Gastroesophageal sphincter (tissue), 4 donors: ENCODE measurements at places on chromosomes 13 and 19. TPM values are rescaled to one million over a fixed set of nuclear protein-coding genes. Genes with fewer than 3 reads are reported as not detected.

The STARD13 gene
- total RNA-seq, result 47.9 TPM

The CRB3 gene
- total RNA-seq, result 6.2 TPM

The SPTBN4 gene
- 4.7 TPM for total RNA-seq

The SMARCA4 gene
- total RNA-seq, result 63.0 TPM

The HIPK4 gene
- 0.19 TPM for total RNA-seq

The FFAR1 gene
- not detected for total RNA-seq

DNA sequence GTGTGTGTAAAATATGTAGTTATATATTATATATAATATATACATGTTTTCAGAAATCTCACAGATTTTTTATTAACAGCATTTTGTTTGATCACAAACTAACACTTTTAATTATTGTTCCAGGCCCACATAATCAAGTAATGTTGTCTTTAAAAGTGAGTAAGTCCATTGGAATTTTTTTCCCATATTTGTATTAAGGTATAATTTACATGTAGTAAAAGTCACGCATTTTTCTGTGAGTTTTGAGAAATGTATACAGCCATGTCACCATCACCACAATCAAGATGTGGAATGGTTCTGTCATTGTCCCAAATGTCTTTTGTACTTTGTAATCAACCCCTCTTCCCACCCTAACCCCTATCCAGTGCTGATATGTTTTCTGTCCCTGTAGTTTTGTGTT is 120.0 kb upstream of the RFC3 start:
- ATAC-seq, result no peak

DNA sequence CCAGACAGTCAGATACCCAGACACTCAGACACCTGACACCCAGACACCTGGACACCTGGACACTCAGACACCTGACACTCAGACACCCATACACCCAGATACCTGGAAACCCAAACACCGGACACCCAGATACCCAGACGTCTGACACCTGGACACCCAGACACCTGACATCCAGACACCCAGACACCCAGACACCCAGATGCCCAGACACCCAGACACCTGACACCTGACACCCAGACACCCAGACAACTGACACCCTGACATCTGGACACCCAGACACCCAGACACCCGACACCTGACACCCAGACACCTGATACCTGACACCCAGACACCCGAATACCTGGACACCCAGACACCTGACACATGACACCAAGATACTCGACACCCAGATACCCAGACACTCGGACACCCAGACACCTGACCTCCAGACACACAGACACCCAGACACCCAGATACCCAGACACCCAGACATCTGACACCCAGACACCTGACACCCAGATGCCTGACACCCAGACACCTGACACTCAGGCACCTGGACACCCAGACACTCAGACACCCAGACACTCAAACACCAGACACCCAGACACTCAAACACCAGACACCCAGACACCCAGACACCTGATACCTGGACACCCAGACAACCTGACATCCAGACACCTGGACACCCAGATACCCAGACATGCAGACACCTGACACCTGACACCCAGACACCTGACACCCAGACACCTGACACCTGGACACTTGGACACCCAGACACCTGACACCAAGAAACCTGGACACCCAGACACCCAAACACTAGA is 19.1 kb downstream of the C19orf12 start:
- no peak for ATAC-seq

GRCh38 chr13:42807866-42808265 is 26.5 kb downstream of the FAM216B start:
- no peak for ATAC-seq

- no peak for ATAC-seq
Observed at GRCh38 chr13:74316547-74316946, 182.3 kb upstream of the KLF12 start.

DNA sequence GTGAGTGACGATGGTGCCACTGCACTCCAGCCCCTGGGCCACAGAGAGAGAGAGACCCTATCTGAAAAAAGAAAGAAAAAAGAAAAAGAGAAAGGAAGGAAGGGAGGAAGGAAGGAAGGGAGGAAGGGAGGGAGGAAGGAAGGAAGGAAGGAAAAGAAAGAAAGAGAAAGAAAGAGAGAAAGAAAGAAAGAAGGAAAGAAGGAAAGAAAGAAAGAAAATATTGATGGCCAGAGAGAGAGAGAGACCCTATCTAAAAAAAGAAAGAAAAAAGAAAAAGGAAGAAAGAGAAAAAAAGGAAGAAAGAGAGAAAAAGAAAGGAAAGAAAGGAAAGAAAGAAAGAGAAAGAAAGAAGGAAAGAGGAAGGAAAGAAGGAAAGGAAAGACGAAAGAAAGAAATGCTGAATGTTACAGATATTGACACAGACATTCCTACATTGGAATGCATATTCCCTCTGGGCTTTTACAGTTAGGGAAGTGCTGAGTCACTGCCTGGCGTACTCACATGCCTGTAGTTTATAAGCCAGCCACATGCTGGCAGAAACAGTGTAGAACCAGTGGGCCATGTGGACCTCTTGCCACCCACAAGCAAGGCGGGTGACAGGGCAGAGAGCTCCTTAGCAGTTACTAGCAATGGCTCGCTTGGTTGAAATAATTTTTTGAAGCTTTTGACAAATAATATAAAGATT is 34.6 kb upstream of the SLC46A3 start:
- ATAC-seq, result peak; percentile 78

DNA sequence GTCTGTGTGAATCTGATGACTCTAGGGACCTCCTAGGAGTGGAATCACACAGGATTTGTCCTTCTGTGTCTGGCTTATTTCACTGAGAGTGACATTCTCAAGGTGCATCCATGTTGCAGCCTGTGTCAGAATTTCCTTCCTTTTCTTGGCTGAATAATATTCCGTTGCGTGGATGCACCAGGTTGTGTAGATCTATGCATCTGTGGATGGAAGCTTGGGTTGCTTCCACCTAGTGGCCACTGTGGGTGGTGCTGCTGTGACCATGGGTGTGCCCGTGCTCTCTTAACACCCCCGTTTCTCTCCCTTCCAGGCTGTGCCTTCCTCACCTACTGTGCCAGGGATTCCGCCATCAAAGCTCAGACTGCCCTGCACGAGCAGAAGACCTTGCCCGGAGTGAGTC is 26.2 kb downstream of the CELF5 start:
- ATAC-seq, result no peak

GRCh38 chr19:42683917-42684513 is 56.3 kb downstream of the PSG3 start:
- no peak for ATAC-seq

- no peak for ATAC-seq
Observed at GRCh38 chr13:113948034-113948742, 25.7 kb downstream of the C13orf46 start.

DNA sequence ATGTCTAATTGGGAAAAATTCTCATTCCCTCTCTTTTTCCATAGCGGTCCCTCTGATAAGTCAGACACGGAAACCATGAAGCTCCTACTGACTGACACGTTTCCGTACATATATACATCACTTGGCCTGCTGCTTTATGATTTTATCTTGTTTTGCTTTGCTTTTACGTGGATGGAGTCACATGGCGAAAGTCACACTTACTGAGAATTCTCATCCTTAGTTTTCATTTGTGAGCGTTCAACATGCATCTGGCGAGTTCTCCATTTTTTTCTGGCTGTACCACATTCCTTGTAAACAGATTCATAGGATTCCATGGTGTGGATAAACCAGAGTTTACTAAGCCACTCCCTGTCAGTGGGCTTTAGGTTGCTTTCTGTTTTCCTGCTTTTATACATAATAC is 21.2 kb downstream of the PGPEP1 start:
- no peak for ATAC-seq

- ATAC-seq, result no peak
Observed at GRCh38 chr13:43895940-43896339, 16.2 kb downstream of the LACC1 start.

DNA sequence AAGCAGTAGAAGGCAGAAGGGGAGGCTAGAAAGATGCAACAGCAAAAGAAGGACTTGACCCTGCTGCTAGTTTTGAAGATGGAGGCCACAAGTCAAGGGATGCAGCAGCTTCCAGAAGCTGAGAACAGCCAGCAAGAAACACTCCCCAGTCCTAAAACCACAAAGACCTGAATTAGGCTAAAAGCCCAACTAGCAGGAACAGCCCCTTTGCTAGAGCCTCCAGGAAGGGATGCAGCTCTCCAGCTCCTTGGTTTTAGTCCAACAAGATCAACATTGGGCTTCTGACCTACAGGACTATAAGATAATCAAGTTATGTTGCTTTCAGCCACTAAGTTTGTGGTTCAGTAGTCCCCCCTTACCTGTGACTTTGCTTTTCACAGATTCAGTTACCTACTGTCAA is 10.5 kb upstream of the LATS2 start:
- no peak for ATAC-seq
